ENCODE measurements at places on chromosomes 3 and 15. TPM values are rescaled to one million over a fixed set of nuclear protein-coding genes. Genes with fewer than 3 reads are reported as not detected.

The C2CD4A gene
- total RNA-seq: 0.11 TPM

The PRR20G gene
- total RNA-seq: not detected

The MYZAP gene
- 3.5 TPM for total RNA-seq

The SCAANT1 gene
- not detected for total RNA-seq

The TLR9 gene
- total RNA-seq: not detected

The FBXO45 gene
- total RNA-seq: 20.8 TPM

The WNT5A gene
- total RNA-seq: 21.8 TPM

The AMOTL2 gene
- 96.0 TPM for total RNA-seq

The ALPK3 gene
- 6.9 TPM for total RNA-seq

DNA sequence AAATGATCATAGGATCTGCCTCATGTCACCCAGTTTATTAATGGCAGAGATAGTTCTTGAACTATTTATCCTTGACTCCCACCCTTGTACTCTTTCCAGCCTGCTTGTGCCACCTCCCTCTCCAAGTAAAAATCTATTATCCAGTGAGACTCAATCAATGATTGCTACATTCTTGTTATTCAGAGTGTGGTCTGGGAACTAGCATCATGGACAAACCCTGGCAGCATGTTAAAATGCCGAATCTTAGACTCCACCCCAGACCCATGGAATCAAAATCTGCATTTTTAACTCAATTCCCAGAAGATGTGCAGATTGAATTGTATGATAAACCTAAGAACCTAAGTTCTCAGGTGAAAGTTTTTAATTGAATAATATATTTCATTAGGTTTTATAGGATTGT, 34.7 kb upstream of the PYDC2 start:
- no peak for DNase-seq

DNA sequence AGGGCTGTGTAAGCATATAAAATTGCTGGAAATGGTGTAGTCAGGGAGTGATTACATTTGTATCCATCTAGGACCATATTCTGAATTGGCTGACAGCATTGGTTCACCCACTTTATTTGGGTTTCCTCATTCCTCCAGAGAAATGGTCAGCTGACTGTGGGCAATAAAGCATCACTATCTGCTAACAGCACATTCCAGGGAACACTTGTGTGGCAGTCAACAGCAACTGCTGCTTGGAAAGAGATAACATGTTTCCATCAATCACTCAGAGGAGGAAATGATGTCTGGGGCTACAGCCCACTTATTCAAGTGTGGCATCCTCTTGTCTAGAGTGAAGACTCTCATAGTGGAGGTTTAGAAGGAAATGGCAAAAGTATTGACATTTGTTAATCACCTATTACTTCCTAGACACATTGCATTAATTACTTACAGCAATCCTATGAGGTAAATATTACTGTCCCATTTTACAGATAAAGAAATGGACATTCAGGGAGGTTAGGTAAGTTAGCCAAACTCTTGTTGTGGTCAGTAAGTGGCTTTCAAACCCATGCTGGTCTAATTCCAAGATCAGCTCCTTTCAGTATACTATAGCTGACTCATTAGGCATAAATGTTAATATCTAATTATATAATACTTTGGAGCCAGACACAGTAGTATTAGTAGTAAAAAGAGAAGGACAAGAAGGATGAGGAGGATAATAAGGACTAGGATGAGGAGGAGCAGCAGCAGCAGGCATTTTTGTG, 247.8 kb downstream of the ALCAM start:
- DNase-seq: no peak

DNA sequence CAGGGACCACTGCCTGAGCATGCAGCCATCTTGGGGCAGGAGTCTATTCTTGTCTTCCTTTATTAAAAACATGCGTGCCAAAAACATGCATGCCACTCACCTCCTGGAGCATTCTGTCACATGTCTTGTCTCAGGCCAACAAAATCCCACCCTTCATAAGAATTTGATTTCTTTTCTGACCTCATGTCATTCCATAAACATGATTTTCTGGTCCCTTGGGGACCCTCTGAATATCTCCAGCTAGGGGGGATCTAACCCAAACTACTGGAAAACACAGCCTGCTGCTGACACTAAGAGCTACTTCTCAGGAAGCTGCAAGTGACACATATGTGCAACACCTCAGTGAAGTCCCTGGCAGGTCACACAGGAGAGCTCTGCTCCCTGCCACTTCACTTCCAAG, 26.8 kb upstream of the NOX5 start:
- DNase-seq: no peak

DNA sequence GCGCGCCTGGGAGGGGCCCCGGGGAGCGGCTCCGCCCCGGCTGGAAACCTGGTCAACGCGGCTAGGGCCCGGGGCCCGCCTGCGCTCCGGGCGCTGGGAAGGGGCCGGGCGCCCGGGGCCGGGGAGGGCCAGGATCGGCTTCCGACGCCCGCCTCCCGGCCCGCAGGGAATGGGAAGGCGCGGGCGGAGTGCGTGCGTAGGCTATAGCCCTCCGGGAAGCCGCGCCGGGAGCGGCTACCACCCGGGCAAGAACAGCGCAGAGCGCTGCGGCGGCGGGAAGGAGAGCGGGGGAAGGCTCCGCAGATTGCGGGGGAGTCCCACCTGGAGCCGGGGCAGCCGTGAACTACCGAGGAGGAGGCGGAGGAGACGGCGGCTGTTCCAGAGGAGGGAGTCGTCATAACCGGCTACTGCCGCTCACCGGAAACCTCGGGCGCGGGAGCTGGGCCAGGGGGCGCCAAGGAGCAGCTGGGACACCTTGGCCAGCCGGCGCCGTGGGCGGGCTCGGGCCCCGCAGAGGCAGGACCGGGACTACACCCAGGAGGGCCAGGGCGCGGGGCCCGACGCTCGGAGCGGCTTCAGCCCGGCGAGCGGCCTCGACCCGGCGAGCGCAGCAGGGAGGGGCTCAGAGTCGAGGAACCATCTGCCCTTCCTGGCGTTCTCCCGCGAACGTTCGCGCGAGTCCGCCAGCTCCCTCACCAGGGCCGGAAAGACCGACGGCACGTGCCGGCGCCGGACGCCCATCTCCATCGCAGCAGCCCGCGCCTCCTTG, at the start of gene EOGT:
Gene EOGT (minus strand): TSS at position 432 of the 769 bp plus-strand sequence. CDS start 3,838 bp downstream, outside the sequence.
- peak; percentile 70 for DNase-seq

DNA sequence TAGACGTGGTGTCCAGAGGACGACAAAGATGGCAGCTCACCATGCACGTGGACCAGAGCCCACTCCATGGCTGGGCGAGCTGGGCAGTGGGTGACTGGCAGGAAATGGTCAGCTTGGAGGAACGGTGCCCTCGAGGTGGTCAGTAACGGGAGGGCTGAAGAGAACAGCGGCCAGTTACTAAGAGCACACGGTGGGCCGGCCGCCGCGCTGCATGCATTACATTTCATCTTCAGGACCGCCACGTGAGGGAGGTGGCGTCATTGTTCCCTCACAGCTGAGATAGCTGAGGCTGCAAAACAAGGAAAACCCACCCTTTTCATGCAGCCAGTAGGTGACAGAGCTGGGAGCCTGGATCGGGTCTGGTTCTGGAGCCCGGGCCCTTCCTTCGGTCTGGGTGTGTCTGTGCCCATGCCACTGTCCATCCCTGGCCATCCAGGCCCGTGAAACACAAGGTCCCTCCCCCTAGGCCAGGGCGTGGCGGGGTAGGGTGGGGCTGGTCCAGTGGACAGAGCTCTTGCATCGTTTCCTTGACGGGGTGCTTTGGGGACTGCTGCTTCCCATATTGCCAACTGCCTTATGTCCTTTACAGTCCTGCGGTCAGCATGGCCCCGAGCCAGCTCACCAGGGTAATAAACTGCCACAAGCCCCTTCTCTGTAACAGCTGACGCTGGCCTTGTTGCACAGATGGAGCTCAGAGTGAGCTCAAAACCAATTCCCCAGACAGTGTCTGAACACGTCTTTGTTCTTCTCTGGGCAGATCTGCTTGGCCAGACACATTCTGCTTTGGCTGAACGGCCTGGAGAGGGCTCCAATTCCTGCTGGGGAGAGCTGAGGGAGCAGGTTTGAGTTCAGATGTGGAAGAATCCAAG, 51.8 kb downstream of the RGMA start:
- no peak for DNase-seq

GRCh38 chr15:52340093-52340492, 44.5 kb upstream of the MYO5C start:
- no peak for DNase-seq

DNA sequence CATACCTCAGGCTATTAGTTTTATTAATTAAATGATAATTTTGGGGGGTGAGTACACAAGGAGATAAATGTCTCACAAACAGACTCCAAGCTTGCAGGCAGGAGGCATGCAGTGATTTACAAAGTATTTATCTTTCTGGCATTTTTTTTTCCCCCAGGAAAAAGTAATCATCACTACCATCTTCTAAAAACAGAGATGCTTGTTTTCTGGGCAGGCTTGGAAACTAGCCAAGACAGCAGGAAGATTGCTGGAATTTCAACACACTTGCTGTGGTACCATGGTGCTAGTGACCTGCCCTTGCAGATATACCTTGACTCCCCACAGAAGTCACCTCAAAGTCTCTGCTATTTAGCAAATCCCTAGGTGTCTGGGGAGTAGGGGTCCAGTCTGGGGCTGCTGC, 732.8 kb upstream of the CFAP20DC start:
- no peak for DNase-seq

- DNase-seq: peak; percentile 56
Measured at GRCh38 chr3:40211579-40211978, 97.9 kb upstream of the EIF1B start.

DNA sequence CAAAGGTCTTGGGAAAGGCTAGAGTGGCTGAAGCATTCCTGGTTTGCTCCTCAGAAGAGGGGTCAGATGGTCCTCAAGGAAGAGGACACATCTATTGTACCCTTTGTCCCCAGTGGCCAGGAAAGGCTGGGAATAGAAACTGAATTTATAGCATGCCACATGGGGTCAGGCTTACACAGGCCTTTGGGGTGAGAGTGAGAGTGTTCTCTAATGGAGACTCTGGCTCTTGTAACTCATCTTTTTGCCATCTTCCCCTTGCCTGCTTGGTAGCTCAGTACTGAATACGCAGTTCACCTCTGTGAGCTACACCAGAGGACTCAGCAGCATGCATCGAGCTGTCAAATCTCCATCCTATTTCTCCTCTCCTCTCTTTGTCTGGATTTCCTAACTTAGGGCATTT, 87.5 kb downstream of the ATP2B2 start:
- DNase-seq: peak; percentile 11

DNA sequence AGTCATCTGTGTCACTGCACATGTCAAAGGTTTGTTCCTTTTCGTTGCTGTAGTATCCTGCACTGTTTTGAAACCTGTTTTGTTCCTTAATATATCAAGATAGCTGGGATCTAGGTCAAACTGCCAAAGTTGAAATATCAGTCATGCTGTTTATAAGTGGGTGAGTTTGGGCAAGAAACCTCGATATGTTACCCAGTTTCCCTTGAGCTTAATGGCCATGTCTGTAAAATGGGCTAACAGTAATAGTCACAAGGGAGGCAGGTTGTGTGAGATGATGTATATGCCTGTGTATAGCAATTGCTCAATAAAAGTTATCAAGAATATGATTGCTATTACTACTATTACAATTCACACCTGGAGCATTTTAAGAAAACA, 57.1 kb downstream of the BHLHE40 start:
- DNase-seq: no peak

DNA sequence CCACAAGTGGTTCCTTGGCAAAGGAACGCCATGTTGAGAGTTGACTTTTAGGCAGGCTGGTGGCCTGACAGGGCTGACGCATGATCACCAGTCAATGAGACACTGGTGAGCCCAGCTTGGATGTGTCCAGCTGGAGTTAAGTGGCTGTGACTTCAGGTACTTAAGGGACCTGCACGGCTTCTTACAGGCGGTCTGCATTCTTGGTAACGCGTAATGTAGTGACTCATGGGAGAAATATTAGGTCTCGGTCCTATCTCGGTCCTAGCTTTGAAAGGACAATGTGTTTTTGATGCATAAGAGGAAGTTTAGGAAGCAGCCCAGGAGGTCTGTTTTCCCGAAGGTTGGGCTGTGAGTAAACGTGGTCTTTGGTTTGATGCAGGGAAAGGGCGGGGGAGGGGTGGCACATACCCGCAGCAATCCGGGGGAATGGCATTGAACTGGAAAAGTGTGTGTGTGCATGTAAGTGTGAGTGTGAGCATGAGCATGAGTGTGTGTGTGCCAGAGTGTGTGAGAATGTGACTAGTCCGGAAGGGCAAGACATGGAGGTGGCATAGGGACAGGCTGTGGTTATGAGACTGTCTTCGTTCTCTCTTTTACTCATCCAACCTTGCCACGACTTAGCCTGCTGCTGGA, 55.3 kb downstream of the FAM43A start:
- peak; percentile 96 for DNase-seq

- DNase-seq: peak; percentile 76
Measured at GRCh38 chr3:132346841-132347736, 29.9 kb downstream of the ACP3 start.

DNA sequence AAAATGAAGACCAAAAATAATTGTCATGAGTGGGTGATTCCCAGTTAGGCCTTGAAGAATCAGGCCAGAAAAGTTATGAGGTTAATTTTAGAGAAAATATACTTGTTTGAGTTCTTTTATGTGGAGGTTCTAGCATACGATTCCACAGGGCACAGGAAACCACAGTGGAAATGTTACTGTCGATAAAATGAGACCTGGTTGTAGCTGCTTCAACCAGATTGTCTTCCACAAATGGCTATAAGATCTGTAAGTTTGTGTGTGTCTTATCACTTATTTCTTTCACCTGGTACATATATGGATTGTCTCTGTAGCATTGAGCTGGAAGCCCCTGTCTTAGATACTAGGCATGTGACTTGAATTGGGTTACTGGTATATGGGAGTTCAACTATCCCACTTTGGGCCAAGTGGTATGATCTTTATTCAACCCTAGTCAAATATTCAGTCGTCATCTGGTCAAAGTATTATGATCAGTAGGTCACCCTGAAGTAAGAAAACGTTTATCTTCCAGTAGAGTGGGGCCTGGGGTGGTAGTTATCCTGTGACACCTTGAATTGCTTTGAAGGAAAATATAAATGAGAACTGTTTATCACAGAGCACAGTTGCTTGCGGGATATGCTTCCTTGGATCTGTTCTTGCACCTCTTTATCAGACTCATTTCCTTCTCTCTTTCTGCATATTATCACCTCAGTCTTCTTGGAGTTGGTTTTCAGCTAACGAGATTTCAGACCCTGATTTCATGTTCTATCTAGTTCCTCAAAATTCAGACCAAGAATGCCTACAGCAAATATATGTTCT, 21.5 kb upstream of the ZNF609 start:
- no peak for DNase-seq

DNA sequence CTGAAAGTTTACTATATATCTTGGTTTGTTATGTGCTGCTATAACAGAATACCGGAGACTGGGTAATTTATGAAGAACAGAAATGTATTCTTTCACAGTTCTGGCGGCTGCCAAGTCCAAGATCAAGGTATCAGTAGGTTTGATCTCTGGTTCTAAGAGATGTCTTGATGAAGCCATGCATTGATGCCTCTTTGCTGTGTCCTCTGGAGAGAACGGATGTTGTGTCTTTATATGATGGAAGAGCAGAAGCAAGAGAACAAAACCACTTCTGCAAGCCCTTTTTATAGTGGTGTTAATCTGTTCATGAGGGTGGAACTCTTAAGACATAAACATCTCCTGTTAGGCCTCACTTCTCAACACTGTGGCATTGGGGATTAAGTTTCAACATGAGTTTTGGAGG, 62.7 kb downstream of the TCF12 start:
- no peak for DNase-seq

GRCh38 chr3:25235031-25235430, 193.0 kb upstream of the RARB start:
- DNase-seq: no peak
